ENCODE measurements at places on chromosomes 7 and 10.

GRCh38 chr7:97272237-97272975, 154.9 kb downstream of the SDHAF3 start:
- no peak for DNase-seq

DNA sequence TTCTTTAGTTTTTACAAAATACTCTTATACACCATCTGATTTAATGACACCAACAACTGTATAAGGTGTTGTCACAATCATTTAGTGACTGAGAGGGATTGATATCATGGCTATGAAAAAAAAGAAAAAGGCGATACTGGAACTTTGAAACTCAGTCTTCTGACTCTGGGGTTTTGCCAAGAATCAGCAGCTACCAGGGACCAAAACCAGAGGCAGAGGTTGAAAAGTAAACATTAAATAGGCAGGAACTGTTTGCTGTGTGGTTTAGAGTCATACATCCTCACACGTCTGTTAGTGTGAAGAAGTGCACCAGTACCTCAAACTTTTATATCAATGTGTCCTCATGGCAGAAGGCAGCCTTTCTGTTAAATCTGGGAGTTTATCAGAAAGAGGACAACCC, 19.9 kb upstream of the GGCT start:
- DNase-seq: no peak

DNA sequence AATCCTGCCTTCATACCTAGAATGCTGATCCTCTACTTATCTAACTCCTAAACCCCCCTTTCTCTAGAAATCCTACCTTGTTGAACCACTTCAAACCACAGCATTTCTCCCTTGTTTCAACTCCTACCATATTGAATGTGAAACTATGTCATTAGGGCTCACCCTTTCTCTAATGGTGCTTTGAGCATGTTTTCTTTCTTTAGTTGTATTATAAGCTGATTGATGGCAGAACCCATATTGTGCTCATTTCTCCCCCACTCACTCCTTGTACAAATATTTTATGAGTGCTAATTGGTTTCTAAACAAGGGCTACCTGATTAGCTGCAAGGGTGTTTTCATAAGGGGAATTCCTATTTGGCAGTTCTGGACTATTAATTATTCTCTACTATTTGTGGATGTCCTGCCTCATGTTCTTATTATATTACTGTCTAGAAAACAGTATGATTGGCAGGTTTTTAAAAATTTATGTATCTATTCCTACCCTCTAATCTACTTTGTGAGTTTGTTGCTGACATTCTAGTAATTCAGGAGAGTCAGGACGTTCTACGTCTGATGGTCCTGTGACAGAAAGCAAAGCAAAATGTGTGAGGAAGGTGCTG, 765.8 kb downstream of the KCNMA1 start:
- no peak for DNase-seq

DNA sequence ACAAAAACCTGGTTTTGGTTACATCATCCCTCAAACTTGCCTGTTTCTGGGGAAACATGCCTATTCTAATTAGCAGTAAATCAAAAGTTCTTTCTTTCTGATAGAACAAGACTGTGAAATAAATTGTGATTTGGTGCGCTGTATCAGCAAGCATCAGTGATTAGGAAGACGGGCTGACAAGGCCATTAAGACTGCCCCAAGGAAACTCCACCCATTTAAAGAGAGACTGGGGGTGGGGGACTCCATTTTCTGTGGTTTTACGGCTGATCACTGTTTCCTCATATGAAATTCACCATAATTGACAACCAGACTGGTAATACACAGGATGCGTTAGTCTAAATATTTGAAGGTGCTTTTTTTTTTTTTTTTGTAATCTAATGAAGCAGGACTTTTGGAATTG, 68.7 kb downstream of the MBL2 start:
- DNase-seq: no peak

- no peak for DNase-seq
Measured at GRCh38 chr7:72152161-72153131, 259.7 kb downstream of the CALN1 start.

Data from CD4-positive, alpha-beta T cell treated with Interferon gamma for 1 hour (primary cell).